ENCODE measurements at places on chromosomes 11 and 22. TPM values are rescaled to one million over a fixed set of nuclear protein-coding genes. Genes with fewer than 3 reads are reported as not detected.

The KCNJ11 gene
- 0.07 TPM for total RNA-seq

The SMIM35 gene
- not detected for total RNA-seq

The SLC22A12 gene
- total RNA-seq, result not detected

The C11orf91 gene
- total RNA-seq, result not detected

The TMEM126B gene
- 53.0 TPM for total RNA-seq

The RAG1 gene
- total RNA-seq, result 1.1 TPM

The SYTL2 gene
- total RNA-seq, result 0.53 TPM

The TRMU gene
- total RNA-seq, result 28.4 TPM

The KCNC1 gene
- total RNA-seq, result not detected

The MMP12 gene
- total RNA-seq, result not detected

The TEX54 gene
- total RNA-seq, result 0.26 TPM

The NEAT1 gene
- total RNA-seq, result 99.3 TPM

The OR8G1 gene
- not detected for total RNA-seq

The CSNK2A3 gene
- total RNA-seq, result 1.4 TPM

The ZNRF3 gene
- total RNA-seq, result 3.8 TPM

The MUC15 gene
- total RNA-seq, result not detected

The HMGXB4 gene
- total RNA-seq, result 17.5 TPM

The TTLL12 gene
- total RNA-seq, result 45.2 TPM

The FAM181B gene
- 0.04 TPM for total RNA-seq

The TMEM132A gene
- 55.7 TPM for total RNA-seq

The RIMBP3B gene
- under 0.01 TPM for total RNA-seq

The MUC2 gene
- total RNA-seq, result not detected

The NDUFS3 gene
- total RNA-seq, result 92.4 TPM
